ENCODE measurements at places on chromosomes 11 and 22.

DNA sequence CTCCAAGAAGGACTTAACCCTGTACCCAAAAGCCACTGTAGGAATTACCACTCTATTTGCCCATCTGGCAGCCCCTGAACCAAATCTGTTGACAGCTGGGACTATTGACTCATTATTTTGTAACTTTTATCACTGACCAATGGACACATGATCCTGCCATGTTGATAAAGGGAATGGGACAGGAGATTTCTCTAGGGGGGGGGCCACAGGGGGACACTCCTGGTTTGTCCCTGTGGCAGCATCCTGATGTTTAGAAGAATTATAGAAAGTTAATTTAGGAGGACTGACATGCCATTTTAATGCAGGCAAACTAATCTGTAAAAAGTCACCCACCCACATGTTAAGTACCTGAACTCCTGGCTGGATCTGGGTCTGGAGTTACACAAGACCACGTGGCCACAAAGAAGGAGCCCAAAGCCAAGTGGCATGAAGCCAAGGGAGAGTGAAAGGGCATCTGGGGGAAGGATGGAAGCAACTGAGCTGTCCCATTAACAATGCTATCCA lies 558.1 kb downstream of the ETS1 start:
- no peak for DNase-seq

DNA sequence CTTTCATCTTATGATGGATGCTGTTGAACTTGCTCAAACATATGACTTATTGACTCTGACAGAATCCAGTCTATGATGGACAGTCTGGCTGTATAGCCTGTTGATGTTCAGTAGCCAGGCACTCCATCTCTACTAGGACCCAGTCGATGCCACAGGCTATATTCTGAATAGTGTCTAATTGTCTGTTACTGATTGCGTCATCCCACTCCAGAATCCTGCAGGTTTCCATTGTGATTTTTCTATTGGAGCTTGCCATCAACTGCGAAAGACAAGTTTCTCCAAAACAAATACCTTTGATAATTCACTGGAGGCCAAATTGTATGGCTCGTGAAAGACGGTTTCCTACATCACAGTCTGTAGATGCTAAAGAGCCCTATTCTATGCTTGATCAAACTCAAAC lies 481.7 kb upstream of the CHORDC1 start:
- no peak for DNase-seq

DNA sequence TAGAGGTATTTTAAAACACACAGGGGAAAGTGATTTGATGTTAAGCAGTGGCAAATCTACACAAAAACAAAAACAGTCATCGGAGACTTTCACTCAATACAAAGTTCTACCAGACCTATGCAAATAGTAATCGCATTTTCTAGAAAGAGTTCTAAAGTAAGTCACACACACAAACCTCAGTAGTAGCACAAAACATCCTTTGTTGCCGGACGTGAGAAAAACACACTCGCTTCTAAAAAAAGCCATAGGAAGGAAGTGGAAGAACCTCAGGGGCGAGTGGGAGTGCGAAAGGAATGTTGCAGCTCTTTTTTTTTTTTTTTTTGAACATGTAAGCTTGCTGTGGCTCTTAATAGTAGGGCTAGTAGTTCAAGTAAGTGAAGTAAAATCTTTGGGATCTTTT lies 88.9 kb downstream of the MAML2 start:
- peak; percentile 21 for DNase-seq

- no peak for DNase-seq
Observed at GRCh38 chr11:107606141-107606540, 15.2 kb downstream of the ELMOD1 start.

- DNase-seq, result no peak
Observed at GRCh38 chr22:27594474-27595134, 207.0 kb downstream of the MN1 start.

GRCh38 chr11:85661972-85662664 lies 2.8 kb downstream of the CREBZF start:
- peak; percentile 17 for DNase-seq

DNA sequence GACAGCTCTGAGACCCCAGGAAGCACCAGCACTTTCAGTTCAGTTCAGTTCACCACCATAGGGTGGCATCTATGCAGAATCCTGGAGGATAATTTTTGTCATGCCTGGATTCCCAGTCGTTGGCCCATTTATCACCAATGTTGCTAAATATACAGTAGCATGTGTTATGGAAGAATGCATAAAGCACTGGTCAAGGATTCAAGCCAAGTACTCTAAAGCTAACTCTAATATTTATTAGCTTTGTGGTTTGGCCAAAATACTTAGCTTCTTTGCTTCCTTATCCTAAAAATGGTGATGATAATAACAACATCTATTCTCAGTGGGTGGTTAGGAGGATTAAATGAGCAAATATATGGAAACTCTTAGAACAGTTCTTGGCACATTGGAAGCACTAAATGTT lies 294.7 kb upstream of the ZC3H12C start:
- DNase-seq, result no peak

DNA sequence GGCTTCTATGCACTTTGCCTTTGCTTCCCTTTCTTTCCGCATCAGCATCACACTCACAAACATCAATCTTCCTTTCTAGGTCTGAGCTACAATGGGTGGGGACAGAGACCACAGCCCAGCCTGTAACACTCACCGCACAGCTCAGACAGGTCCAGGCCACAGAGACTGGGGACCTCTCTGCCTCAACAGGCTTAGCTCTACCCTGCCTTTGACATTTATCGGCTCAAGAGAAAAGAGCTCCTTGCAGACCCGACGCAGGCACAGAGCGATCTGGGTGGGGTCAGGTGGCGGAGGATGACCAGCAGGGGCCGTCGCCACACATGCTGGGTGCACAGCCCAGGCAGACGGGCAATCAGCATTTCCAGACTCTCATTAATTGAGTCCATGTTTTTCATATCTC lies 837.3 kb downstream of the TBC1D22A start:
- no peak for DNase-seq

- DNase-seq, result no peak
Observed at GRCh38 chr11:120519474-120519873, 7.9 kb downstream of the GRIK4 start.

GRCh38 chr11:47391711-47392432 lies 13.5 kb upstream of the SPI1 start:
- DNase-seq, result no peak

GRCh38 chr22:44524806-44525205 lies 26.8 kb upstream of the RTL6 start:
- no peak for DNase-seq

- DNase-seq, result no peak
Observed at GRCh38 chr22:49689858-49690257, 137.8 kb downstream of the BRD1 start.

GRCh38 chr11:18393581-18394274 lies 635 bp upstream of the LDHA start:
- peak; percentile 31 for DNase-seq
